ENCODE measurements at places on chromosomes 3 and 15.

GRCh38 chr3:149605902-149606301, 51.9 kb downstream of the WWTR1 start:
- no peak for DNase-seq

DNA sequence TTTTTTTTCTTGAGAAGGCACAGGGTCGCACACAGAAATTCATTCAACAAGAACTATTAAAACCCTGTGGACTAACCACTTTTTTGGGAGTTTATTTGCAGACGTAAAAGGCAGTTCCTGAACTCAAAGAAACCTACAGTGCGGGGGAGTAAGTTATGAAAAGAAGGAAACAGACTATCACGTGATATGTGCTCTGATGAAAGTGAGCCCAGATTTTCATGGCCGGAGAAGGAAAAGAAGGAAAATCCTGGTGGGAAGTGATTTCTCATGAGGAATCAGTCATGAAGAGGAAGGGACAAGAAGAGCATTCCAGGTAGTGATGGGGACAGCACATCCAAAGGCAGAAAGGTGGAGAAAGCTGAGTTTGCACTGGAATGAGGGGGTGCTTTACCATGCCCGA, 26.1 kb downstream of the SEMA6D start:
- DNase-seq, result no peak

DNA sequence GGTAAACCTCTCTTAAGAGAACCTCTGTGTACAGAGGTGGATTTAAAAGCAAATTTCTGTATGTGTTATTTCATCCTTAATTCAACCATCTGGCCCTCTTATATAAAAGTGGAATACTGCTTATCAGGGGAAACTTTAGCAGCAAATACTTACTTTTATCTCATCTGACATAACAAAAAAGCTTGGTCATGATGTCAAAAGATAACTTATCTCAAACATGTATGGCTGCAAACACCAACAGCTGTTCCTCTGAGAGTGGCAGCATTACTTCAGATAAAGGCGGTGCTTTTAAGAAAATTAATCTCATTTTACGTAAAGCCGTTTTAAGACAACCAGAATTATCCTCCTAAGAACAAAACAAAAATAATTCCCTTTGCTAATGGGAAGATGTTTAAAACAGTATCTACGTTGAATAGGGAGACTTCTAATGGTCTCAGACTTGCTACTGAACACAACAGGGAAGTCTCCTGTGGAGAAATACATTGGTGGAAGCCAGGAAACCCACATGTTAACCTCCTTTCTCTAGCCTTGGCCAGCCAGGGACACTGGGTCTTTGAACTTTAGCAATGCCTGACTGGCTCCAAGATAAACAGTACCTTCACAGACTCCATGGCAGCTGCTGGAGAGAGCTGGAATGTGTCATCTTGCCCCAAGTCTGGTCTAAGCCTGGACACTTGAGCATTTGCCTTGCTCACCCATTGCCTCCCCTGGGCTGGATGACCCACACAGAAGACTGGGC, 18.1 kb downstream of the ARRDC4 start:
- DNase-seq, result no peak

GRCh38 chr3:124281453-124282316, 289.8 kb upstream of the ROPN1 start:
- DNase-seq, result no peak

- no peak for DNase-seq
These were observed 30.9 kb downstream of the FRMD4B start for GRCh38 chr3:69354948-69355347.

GRCh38 chr3:126721246-126721645, 17.2 kb downstream of the CHCHD6 start:
- DNase-seq, result no peak

- DNase-seq, result no peak
These were observed 3.9 kb upstream of the KBTBD13 start for GRCh38 chr15:65072617-65073016.

- no peak for DNase-seq
These were observed 9.3 kb upstream of the MAGI1 start for GRCh38 chr3:66048051-66048395.

GRCh38 chr3:156291272-156292123, 171.1 kb downstream of the KCNAB1 start:
- no peak for DNase-seq

GRCh38 chr3:113844622-113845222, 6.1 kb downstream of the GRAMD1C start:
- no peak for DNase-seq

DNA sequence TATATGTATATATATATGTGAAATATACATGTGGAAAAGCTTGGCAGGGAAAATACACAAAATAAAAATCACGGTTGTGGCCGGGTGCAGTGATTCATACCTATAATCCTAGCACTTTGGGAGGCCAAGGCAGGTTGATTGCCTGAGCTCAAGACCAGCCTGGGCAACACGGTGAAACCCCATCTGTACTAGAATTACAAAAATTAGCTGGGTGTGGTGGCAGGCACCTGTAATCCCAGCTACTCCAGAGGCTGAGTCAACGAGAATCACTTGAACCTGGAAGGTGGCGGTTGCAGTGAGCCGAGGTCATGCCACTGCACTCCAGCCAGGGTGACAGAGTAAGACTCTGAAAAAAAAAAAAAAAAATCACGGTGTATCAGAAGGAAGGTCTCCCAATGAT, 20.8 kb upstream of the ARHGEF3 start:
- no peak for DNase-seq

DNA sequence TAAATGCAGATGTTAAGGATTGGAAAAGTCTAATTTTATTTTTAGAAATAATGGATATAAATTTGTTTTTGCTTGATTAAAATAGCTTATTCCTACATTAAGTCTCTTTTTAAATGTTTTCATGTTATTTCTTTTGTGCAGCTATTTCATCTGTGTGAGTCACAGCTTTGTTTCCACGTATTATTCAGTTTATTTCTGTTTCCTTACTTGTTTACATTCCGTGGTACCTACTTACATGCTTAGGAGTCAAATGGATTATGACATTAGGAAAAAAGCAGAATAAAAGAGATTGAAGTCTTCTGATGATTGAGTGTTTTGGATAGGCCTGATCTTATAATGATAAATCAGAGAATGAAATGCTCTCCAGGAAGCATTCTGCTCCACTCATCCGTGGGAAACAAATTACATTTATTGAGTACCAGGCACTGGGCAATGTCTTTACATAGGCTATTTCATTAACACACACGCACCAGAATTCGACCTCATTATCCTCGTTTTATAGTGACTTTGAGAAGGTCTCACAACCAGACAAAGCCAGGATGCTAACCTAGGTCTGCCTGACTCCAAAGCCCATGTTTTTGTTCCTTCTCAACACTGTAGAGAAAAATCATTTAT, 38.1 kb upstream of the RASA2 start:
- no peak for DNase-seq

GRCh38 chr3:180612364-180612763, 10.4 kb downstream of the TTC14 start:
- DNase-seq, result no peak

GRCh38 chr3:113212150-113212843, 940 bp downstream of the BOC start:
- no peak for DNase-seq

DNA sequence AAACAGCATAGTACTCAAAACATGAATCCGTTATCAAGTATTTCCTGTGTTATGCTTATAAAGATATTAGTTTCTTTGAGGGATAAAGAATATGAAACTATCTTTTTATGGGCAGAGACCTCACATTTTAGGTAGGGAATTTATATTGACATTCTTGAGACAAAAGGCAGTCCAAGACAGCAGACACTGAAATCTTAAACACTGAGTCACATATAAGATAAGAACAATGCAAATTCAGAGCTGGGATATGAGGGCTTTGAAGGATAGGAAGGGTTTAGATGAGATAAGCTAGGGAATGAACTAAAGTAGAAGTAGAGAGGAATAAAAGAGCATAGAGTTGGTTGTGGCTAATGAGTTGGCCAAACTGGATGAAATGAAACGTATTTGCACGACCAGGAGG, 58.4 kb downstream of the ASTE1 start:
- no peak for DNase-seq

DNA sequence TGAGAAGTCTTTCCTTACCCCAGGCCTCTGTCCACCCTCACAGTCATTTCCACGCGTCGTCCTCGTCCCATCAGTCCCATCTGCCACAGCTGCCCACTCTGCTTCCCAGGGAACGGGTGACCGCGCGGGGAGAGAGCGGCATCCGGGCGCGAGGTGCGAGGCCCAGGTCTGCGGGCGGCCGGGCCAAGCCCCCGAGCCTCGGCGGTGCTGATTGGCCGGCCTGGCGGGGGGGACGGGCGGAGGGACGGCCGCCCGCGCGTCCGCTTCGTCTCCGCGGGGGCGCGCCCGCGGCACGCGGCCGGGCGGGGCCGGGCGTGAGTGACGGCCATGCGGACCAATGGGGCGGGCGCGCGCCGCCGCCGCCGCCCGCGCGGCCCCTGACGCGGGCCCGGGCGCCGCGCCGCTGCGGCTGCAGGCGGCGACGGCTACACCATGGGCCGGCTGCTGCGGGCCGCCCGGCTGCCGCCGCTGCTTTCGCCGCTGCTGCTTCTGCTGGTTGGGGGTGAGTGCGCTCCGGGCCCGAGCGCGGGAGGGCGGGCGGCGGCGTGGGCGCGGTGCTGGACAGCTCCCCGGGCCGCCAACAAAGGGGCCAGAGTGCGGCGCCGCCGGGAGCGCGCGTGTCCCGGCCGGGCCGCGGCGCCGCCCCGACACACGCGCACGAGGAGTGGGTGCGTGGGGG, at the start of gene PODXL2:
Gene PODXL2, plus strand, starts transcription at position 398 of the 679 bp plus-strand sequence. Its CDS starts 35 bp downstream, at position 433.
- no peak for DNase-seq

DNA sequence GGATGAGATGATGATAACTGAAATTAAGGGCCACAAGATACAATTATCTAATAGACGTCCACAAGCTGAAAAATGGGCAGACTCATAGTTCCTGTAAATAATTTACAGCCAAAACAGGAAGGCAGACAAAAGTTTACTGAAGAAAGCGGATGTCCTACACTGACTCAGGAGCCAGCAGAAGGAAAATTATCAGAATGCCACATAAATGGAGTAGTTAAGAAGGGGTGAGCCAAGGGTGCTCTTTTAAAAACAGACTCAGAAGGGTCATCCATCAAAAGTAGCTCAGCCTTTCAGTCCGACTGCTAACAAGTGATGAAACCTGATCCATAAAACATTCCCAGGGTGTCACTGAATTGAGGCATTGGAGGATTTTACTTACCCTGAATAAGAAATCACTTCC, 39.8 kb downstream of the TUSC7 start:
- no peak for DNase-seq

DNA sequence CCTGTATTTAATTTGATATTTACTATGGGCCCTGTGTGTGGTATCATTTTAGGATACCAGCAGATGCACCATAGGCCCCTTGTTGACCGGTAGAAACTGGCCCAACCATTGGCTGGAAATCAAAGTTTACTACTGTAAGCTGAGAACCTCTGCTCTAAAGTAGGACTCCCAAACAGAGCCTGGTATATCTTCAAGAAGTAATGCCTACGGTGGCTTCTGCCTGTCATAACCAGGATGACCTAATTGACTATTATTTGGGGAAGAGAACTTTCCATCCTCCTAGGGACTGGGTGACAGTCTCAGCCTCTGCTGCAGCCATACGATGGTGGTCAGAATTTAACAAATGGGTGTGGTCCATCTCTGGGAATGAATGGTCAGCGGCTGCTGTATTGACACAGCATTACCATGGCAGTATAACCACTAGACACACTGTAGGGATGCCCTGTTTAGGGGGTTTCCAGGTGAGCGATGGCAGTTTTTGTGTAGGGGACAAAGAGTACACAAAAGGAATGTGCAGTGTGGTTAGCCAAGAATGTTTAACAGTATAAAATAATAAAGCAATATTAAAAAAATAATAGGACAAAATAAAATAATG, 37.3 kb downstream of the RARB start:
- DNase-seq, result no peak

GRCh38 chr3:135033737-135034136, 238.7 kb downstream of the EPHB1 start:
- no peak for DNase-seq

DNA sequence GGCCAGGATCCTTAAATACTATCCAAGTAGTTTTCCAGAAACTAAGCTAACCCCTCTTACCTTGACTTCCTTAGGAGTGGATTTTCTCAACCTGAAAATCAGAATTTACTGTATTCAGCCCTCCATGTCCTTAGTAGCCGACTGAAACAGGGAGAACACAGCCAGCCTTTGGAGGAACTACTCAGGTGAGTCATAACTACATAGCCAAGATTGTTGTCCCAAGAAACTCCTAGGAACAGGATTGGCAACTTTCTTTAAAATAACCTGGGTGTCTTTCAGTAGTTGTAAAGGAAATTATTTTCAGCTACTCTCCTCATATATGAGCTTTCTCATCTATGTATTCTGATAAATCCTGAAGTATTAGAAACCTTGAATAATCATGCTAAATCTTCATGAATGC, 22.3 kb downstream of the FANCD2OS start:
- DNase-seq, result no peak

DNA sequence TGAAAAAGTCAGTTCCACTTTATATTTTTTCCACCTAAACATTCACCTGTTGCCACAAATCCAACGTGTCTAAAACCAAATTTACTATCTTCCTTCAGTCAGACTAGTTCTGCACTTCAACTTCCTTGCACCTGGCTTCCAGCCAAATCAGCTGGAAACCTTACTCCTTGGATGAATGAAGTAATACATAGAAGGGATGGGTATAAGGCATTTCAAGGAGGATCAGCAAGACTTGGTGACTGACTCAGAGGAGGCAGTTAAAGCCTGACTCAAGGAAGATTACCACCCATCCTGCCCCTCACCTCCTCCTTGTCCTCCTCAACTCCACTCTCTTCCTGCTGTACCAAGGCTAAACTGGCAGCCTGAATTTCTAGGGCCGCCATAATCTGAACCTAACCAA, 37.1 kb downstream of the QTRT2 start:
- DNase-seq, result peak; percentile 29

GRCh38 chr15:79169526-79170133, 79.0 kb upstream of the RASGRF1 start:
- no peak for DNase-seq

- DNase-seq, result peak; percentile 91
These were observed 46.8 kb downstream of the ST6GAL1 start for GRCh38 chr3:186976837-186977750.

DNA sequence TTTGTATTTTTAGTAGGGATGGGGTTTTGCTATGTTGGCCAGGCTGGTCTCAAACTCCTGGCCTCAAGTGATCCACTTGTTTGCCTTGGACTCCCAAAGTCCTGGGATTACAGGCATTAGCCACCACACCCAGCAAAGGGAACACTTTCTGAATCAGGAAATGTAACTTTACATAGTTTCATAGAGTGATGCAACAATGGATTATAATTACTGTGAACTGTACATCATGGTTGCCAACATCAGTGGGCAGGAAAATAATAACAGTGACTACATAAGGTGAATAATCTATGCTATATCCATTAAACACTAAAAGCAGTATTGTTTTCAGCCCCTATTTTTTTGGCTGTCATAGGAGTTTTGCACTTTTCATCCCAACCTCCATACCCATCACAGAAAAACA, 5.0 kb upstream of the KPNA1 start:
- no peak for DNase-seq

DNA sequence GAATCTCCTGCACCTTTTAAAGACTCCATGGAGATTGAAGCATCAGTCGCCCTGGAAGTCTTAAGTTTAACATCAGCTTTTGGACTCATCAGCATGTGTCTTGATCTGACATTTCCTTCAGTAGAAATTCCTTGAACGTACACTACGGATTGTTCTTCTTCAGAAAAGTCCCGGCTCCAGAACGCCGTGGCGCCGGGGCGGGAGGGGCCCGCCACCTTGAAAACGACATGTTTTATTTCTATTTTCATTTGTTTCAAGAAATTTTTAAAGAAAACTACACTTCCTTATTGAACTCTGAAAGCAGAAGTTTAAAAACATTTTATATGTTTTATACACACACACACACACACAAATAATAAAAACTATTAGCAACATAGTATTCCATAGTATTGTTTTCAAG, 32.6 kb upstream of the RAP2B start:
- DNase-seq, result no peak

Data from retinal pigment epithelial cell (primary cell).